Chondrocyte (in vitro differentiated cells): ENCODE measurements at places on chromosomes 13 and 19. TPM values are rescaled to one million over a fixed set of nuclear protein-coding genes. Genes with fewer than 3 reads are reported as not detected.

Gene COL4A2
- 1,370 to 2,411 TPM (median 2,366 TPM) in 3 replicates for total RNA-seq

Gene TNNT1
- 0.62 TPM in 1 of 3 replicates, not detected in the others for total RNA-seq

Gene AKT2
- 99.9 to 136 TPM (median 100 TPM) in 3 replicates for total RNA-seq

Gene RDH8
- total RNA-seq = not detected in 3 replicates
